Glomerular endothelial cell (primary cell): ENCODE measurements at places on chromosomes 5 and 9.

GRCh38 chr5:119470105-119470763, 17.9 kb downstream of the HSD17B4 start:
- no peak for DNase-seq

- DNase-seq: no peak
These were observed 570.6 kb downstream of the PDE4D start for GRCh38 chr5:59322894-59323293.

GRCh38 chr9:114616684-114617520, 5.8 kb downstream of the TMEM268 start:
- DNase-seq: no peak

- DNase-seq: no peak
These were observed 134.5 kb upstream of the FSTL4 start for GRCh38 chr5:133746834-133747233.

DNA sequence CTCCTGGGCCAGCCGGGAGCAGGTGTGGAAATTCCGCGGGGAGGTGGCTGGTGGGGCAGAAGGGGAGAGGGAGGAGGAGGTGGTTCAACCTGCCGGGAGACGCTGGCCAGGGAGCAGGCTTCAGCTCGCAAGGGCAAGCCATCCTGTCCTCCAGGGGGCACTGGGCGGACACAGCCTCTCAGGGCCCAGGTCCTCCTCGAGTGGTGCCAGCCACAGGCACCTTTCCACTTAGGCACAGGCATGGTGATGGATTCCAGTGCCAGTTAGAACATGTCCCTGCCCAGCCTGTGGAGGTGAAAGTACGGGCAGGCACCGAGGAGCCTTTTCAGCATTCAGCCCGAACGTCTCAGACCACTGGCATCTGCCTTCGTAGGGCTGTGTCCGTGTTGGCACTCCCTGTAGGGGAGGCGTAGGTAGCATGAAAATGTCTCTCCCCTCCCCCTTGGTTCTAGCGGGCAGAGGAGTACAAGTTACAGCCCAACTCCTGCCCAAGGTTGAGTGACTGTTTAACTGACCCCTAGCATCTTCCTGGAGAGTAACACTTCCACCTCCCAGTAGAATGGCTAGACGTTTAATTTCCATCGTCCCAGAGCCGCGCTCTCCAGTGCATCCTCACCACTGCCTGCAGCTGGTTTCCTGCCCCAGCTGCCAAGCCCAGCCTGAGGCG, 48.9 kb downstream of the DAB2IP start:
- DNase-seq: no peak
